ENCODE measurements at places on chromosomes 11 and 22.

GRCh38 chr11:75733431-75734107 lies 15.9 kb downstream of the MOGAT2 start:
- DNase-seq, result peak; percentile 39

- no peak for DNase-seq
Measured at GRCh38 chr11:78525720-78526119, 48.9 kb downstream of the NARS2 start.

GRCh38 chr11:100769165-100769564 lies 82.1 kb downstream of the ARHGAP42 start:
- no peak for DNase-seq

- DNase-seq, result peak; percentile 40
Measured at GRCh38 chr11:57648801-57649735, 644 bp downstream of the YPEL4 start.

GRCh38 chr11:27423125-27423524 lies 49.5 kb downstream of the LGR4 start:
- no peak for DNase-seq

DNA sequence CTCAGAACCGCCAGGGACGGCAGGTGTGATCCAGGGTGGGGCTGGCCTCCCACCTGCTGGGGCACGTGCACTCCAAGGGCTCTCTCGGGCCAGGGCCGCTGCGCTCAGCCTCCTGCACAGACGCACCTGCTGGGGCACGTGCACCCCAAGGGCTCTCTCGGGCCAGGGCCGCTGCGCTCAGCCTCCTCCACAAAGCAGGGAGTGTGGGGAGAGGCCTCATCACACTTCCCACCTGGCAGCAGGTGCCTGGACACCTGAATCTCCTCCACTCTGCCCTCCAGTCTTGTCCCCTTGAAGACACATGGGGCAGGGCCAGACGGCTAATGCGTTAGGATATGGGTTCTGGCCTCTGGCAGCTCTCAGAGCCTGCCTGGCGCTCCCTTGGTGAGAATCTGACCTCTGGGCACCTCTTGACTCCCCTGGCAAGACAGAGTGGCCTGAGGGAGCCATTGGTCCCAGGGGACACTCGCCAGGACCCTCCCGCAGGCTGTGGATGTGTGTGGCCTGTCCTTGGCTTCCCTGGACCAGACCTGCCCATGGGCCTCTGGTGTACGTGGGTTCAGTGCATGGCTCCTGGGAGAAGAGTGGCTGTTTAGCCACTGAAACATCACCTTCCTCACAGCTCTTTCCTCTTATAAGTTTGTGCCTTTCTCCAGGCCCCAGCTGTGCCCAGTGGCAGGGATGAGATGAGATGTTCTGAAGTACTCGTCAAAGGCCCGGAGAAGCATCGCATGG lies 73.5 kb downstream of the BRD1 start:
- DNase-seq, result no peak

DNA sequence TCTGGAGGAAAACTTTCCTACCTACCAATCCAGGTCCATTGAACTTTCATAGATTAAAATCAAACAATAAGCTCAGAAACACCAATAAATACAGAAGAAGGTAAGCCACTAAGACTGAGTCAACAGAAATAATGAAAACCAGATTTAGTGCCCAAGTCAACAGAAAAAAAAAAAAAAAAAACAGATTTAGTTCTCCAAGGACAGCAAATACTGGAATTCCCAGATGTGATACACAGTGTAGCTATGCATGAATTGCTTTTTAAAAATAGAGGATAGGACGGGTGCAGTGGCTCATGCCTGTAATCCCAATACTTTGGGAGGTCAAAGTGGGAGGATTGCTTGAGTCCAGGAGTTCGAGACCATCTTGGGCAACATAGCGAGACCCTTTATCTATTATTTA lies 15.7 kb downstream of the DMC1 start:
- no peak for DNase-seq

DNA sequence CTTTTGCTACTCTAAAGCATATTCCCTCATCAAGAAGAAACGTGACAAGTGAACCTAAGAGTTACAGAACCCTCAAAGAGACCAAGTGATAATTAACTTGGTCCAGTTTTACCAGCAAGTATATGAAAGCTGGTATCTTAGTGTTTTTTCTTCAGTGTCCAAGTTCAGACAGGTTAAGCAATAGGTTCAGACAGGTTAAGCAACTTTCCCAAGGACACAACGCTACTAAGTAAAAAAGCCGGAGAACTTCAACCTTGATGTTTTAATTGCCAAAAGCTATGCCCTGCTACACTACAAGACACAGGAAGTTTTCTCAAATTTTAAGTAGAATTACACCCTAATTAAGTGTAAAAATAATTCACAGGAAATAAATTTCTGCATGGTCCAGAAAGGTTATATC lies 30.0 kb upstream of the ARHGAP32 start:
- DNase-seq, result no peak

- no peak for DNase-seq
Measured at GRCh38 chr22:30523646-30524489, 18.4 kb upstream of the SEC14L4 start.

- DNase-seq, result no peak
Measured at GRCh38 chr11:109991835-109992234, 101.4 kb upstream of the ZC3H12C start.

- no peak for DNase-seq
Measured at GRCh38 chr11:95005642-95006041, 19.4 kb upstream of the KDM4E start.

GRCh38 chr22:49008682-49009235 lies 818.9 kb downstream of the BRD1 start:
- DNase-seq, result no peak

- no peak for DNase-seq
Measured at GRCh38 chr11:134345237-134345550, 13.4 kb downstream of the GLB1L2 start.

DNA sequence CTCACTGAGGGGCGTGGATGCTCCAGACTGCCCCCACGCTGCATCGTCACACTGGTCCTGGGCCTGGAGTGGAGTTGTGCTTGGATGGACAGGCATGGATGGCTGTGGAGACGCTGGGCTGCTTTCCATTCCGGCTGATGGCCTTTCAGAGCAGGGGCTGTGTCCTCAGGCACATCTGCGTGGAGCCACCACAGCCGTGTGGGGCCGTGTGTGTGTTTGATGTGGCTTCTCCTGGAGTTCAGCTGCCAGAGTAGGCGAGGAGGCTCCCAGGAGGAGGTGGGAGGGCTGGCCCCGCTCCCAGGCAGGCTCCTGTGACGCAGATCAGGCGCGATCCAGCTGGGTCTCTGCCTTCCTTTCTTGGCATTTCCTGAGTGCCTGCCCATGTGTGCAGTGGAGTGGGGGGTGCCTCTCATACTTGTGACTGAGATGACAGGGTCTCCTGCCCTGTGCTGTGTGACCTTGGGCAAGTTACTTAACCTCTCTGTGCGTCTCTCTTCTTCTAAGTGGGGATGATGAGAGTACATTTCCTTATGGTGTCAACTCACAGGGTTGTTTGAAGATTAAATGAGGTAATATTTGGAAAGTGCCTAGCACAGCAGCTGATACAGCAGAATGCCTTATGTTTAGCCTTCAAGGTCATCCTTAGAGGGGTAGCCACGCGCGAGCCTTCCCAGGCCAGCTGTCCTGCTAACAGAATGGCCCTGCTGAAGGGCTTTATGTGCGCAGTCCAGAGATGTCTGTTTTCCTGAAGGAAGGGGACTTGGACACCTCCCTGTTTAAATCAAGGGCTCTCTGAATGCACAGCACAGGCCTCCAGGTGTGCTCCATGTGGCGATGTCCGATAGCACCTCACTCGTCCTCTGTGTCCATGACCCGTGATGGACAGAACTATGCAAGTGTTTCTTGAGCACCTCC lies 33.5 kb downstream of the GLB1L2 start:
- DNase-seq, result no peak

DNA sequence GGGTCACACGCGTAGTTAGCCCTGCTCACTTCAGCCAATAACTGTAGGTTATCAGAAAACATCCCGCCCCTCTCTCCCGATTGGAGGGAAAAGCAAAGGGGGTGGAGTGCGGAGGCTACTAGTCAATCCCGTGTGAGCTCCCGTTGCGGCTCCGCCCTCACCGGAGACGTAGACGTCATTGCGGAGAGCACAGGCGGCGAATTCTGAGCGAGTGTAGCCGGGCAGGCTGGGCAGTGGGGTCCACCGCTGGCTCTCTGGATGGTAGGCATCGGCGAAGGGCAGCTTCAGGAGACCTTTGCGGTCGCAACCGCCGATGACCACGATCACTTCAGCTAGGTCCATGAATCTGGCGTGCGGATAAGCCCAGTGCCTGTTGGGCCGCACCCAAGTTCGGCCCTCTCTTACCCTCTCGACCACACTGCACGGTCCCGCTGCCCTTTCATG lies 4.7 kb downstream of the KLHL35 start:
- DNase-seq, result peak; percentile 88

GRCh38 chr11:113994077-113994954 lies 19.4 kb downstream of the HTR3A start:
- DNase-seq, result no peak

DNA sequence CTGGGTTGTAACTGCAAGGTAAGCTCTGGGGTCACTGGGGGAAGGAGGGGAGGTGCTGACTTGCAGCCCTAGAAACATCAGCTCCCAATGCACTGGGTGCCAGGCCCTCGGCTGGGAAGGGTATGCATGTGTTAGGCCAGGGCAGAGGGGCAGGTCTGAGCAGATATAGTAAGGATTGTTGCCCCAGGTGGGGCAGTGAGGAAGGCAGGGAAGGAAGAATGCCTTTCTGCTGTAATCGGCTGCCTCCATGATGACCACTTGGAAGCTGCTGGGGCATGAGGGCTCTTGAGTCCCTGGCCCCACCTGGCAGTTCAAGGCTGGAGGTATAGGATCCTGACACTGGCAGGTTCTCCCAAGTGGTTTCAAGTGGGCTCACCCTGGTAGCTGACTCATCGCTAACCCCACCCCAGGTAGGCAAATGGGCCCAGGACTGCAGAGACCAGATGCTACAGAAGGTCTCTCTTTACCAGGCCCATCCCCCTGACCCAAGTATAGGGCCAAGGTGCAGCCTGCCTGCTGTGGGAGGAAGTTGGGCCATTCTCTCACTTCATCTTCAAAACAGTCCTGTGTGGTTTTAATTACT lies 56.7 kb downstream of the TIMP3 start:
- DNase-seq, result no peak

DNA sequence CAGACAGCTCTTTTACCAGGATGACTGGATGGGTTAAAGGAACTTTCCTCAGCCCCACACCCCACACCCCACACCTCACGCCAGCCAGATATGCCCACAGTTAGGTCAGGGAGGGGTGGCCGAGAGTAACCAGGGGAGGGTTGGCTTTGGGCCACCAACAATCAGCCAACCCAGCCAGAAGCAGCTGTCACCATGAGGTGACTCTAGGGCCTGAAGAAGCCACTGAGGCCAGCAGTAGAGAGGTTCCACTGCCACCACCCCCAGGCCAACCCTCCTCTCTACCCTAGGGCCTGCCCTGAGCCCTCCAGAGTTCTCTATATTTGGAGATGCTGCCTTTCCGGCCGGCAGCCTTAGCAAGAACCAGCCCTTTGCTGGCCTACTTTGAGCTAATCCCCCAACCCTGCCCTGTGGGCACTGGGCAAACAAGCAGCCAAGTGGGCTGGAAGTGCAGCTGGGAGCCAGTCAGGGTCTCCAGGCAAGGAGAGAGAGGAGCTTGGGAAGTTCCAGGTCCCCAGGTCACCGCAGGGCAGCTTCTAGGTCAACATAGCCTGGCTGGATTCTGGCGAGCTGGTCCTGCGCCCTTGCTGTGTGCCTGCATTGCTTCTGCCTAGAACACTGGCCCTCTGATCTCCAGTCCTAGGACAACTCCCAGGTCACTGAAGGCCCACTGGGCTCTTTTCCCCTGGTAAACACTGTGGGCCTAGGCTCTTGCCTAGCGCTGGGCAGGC lies 12.0 kb upstream of the SYT8 start:
- DNase-seq, result peak; percentile 12

- DNase-seq, result no peak
Measured at GRCh38 chr11:15988693-15989231, 367.6 kb downstream of the SOX6 start.

DNA sequence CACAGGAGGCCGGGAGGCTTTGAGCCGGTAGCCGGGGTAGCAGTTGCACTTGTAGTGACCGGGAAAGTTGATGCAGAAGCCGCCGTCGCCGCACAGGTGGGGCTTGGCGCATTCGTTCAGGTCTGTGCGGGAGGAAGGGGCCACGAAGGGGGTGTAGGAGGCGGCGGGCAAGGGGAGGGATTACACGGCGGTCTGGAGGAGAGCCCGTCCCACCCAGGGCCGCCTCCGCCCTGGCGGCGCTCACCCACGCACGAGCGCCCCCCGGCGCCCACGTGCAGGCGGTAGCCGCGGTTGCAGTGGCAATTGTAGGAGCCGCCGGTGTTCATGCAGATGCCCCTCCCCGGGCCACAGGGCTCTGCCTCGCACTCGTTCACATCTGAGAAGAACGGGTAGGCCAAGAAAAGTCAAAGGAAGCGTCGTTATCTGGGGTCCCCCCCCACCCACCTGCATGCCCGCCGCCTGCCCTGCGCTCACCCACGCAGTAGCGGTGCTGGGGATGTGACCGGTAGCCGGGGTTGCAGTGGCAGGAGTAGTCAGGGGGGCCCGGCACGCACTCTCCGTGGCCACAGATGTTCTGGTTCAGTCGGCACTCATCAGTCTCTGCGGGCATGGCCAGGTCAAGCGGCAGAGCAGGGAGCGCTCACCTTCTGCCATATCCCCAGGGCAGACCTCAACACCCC lies 10.6 kb downstream of the LTBP3 start:
- no peak for DNase-seq

- peak; percentile 61 for DNase-seq
Measured at GRCh38 chr22:22928666-22929380, 41.2 kb downstream of the IGLL5 start.

DNA sequence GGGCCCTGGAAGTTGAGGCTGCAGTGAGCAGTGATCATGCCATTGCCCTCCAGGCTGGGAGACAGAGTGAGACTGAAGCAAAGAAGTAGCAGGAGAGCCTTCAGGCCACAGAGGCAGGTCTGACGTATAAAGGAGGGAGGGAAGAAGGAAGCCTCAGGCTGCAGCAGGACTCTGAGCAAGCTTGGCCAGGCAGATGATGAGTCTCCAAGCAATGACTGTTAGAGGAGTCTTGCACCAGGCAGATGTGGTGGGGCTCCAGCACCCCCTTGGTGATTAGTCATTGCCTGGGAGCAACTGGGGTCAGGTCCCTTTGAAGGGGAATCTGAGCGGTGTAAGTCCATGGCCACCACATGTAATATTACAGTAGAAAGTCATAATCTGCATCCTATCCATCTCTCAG lies 36.6 kb upstream of the NFAM1 start:
- DNase-seq, result no peak

- no peak for DNase-seq
Measured at GRCh38 chr11:47131136-47131535, 45.5 kb downstream of the ARFGAP2 start.

GRCh38 chr22:29871684-29872083 lies 11.3 kb upstream of the MTMR3 start:
- DNase-seq, result no peak

DNA sequence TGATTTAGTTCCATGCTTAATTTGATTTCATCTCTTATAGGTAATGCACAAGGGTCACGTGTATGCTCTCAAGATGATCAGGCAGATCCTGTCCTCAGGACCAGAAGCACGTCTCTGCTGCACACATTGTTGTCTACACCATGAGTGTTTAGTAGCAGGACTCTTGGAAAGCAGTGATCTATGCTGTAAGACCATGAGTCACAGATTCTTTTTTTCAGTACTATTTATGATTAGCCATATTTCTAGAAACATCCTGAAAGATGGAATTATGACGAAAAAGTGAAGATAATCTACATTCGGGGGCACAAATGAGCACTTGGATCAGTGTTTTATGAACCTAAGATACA lies 29.6 kb downstream of the ZBED4 start:
- DNase-seq, result no peak
